ENCODE measurements at places on chromosomes 7 and 10.

GRCh38 chr7:70797109-70797514 lies 334.8 kb upstream of the GALNT17 start:
- DNase-seq: no peak

- no peak for DNase-seq
Measured at GRCh38 chr10:126731610-126731990, 61.1 kb upstream of the C10orf90 start.

DNA sequence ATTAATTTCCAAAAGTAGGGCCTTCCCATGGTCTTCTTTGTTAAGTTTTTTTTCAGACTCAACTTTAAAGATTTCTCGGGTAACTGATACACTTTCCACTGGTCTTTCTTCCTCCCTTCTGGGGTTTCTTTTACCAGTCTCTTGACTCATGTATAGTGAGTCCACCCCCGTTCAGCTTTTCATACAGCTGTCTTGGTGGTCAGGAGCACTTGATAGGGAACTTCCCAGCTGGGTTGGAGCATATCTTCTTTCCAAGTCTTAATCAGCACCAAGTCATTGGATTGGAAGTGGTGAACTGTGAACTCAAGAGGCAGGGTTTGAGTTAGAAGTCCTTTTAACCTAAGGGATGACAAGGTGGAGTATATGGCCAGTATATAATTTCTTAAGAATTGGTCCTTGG lies 29.2 kb upstream of the ELOVL3 start:
- no peak for DNase-seq

DNA sequence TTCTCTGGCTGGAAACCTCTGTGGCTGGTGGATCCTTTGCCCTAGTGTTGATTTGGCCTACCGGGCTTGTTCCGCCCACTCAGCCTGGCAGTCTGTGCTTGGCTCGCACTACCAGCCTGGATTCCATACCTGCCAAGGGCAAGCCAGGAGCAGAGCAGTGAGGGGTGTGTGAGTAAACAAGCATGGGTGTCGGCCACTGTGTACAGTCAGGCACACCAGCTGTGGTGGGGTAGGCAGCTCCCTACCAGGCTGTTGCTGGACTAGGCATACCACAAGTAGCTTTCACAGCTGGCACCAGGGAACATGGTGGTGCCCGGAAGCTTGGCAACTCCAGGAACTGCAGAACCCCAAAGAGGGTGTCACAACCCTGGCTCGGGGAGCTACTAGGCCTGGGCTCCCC lies 942.9 kb upstream of the LRRN3 start:
- DNase-seq: no peak

- DNase-seq: no peak
Measured at GRCh38 chr10:120897343-120897742, 46.2 kb downstream of the WDR11 start.

DNA sequence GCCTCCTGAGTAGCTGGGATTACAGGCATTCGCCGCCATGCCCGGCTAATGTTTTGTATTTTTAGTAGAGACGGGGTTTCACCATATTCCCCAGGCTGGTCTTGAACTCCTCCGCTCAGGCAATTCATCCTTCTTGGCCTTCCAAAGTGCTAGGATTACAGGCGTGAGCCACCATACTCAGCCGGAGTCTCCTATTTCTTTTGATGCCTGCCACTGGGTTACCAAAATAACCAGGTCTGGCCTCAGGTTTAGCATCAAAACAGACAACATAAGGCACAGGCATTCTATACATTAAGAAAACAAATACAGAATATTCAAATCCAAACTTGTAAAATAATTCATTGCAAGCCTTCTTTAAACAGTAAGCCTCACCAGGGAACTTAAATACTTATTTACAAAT lies 289.8 kb upstream of the IMMP2L start:
- DNase-seq: no peak

GRCh38 chr10:103246324-103246723 lies 637 bp downstream of the RPEL1 start:
- DNase-seq: no peak

DNA sequence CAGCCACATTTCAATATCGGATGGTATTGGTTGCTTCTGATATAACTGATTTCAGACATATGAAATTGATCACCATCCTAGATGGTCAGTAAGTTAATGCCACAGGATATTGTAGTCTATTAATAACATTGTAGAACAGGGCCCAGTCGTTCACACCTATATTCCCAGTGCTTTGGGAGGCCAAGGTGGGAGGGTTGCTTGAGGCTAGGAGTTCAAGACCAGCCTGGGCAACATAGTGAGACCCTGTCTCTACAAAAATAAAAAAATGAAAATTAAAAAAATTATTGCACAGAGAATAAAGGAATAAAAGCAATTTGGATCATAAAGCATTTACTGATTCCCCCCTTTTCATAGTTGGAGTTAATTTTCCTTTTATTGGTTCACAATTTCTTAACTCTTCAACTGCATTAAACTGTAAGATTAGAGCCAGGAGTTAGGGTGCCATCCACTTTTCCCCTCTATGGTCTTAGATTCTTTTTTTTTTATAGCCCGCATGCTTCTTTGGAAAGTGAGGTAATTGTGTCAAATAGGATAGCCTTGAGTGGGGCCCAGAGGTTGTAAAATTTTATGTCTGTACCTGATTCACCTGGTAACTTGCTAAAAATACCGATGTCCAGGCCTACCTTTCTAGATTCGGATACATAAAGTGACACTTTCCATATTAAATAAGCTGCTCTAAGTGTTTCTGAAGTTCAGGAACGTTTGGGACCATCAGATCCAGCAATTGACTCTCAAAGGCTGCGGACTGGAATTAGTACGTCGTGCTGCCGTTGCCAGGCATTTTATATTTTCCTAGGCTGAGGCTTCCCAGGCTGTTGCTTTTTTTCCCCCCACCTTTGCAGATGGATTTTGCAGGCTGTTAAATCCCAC lies 24.7 kb downstream of the ADK start:
- DNase-seq: no peak

GRCh38 chr10:90111671-90112070 lies 410.3 kb downstream of the KIF20B start:
- DNase-seq: no peak

- DNase-seq: no peak
Measured at GRCh38 chr10:16662923-16663322, 141.2 kb upstream of the C1QL3 start.

DNA sequence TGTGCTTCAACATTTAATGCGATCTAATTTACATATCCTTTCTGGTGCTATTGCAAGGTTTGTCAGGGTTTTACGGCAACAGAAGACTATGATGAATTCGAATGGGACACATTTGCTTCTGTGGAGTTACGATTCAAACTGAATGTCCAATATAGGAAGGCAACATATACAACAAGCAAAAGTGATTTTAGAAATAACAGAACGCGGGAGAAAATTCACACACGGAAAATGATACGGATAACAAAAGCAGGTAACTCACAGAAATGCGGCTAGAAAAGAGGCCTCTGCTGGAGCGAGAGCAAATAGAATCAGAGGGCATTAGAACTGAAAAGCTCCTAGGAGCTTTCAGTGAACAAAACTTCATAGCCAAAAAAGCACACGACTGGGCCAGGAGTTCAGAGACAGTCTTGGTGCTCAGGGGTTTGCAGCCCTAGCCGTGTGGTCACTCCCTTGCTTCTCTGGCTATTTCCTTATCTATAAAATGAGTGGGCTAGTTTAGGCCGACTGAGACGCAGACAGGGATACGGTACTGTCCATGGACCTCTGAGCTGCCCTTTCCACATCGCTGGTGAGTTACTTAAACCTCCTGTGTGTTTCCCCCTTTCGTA lies 557 bp upstream of the TAX1BP1 start:
- DNase-seq: no peak

DNA sequence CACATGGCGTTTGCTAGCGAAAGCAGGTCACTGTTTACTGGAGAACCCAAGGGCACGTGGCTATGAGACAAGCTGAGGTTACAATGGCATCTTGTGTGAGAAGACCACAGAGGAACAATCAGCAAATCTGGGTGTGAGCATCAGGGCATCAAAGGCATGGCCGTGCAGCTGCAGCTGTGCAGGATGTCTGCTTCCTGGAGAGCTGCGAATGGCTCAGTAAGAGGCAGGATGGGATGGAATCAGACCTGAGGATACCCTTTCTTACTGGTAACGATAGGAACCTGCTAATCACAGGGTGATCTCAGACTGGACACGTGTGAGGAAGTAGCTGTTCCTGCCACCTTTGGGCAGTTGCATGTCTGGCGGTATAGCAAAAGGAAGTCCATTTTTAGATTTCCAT lies 119.5 kb downstream of the RNF216 start:
- no peak for DNase-seq

- DNase-seq: no peak
Measured at GRCh38 chr7:148698007-148698396, 701 bp upstream of the CUL1 start.

GRCh38 chr7:34277016-34277802 lies 371.9 kb downstream of the BMPER start:
- no peak for DNase-seq

DNA sequence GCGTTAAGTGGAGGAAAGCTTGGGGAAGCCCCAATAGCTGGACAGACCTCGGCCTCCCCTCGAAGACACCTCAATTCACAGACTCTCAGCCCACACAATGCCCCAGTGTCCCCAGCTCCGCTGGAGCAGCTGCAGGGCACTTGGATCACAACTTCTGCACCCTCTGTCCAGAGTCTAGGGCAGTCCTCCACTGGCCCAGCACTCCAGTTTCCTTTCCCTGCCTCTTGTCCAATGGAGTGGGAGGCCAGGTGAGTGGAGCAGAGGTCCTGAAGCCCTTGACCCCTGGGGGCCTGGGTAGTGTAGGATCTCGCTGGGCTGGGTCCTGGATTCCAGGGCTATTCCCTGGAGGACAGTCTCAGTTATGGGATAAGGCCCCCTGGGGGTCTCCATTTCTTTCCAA lies 11.9 kb downstream of the SFRP5 start:
- no peak for DNase-seq

DNA sequence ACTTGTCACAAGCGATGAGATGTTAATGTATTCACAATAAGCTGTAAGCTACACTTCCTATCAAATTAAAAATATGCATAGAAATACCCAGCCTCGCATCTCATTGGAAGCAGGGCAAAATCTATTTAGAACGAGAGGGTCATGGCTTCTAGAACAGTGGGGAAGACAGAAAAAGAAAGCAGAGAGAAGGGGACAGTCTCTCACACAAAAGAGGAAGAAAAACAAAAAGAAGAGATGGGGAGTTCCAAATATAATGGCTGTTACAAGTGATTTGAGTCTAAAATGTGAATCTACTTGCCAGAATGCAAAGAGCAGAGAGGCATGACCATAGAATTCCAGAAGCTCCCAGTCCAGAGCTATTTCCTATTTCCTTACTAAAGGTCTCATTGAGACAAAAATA lies 13.8 kb downstream of the LRRN3 start:
- DNase-seq: no peak

DNA sequence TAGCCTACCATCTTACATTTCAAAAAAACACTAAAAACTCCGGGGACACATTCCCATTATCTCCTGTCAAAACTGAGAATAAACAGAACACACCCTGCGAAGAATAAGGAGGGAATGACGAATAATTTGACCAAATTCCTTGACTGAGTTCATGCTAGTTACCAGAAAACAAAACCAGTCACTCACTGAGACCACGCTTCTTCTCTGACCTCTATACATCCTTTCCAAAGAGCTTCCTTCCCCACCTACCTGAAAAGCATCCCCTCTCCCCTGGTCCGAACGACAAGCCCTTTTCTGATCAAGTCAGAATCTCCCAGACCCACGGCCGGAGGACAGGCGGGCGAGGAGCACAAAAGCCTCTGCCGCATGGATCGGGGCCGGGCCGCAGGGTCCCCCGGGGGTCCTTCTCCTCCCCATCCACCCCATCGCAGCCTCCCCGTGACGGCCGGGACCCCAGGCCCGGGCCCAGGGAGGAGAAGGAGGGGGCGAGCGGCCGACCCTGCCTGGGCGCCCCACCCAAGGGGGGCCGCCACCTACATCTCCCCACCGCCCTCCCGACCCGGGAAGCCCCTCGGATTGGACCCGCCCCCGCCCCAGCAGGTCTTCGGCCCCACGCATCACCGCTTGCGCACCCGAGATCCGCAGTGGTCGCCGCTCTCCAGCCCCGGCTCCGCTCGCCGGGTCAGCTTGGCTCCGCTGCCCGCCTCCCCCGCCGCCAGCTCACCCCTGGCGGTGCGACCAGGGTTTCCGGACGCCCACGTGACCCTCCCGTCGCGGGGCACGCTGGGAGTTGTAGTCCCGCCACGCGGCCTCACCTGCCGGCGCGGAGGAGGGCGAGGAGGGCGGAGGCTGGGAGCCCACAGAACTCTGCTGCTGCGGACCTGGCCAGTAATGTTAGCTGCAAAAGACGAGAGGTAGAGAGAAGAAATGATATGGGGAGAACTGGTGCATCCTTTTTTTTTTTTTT lies at the start of gene SLC37A3:
Gene SLC37A3, minus strand, starts transcription at position 747 of the 967 bp plus-strand sequence. CDS start 16,004 bp downstream, outside the sequence.
- DNase-seq: peak; percentile 83

DNA sequence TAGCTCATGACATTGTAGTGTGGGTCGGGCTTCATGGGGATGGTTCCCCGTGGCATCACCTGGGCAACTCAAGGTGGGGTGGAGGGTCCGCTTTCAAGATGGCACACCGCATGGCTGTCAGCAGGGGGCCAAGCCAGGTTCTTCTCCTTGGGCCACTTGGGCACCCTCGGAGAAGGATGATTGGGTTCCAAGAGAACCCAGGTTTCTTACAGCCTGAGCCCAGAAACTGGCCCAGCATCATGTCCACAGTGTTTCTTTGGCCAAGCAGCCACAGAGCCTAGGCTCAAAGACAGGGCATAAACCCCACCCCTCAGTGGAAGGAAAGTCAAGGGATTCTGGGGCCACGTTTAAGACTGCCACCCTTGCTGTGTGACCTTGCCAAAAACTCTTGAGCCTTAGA lies 110.6 kb downstream of the PTPN20 start:
- no peak for DNase-seq

- no peak for DNase-seq
Measured at GRCh38 chr7:123846217-123846891, 1.4 kb downstream of the HYAL4 start.

- no peak for DNase-seq
Measured at GRCh38 chr10:1486841-1487687, 250.3 kb downstream of the ADARB2 start.

GRCh38 chr10:78929541-78929940 lies 139.2 kb upstream of the ZMIZ1 start:
- no peak for DNase-seq
